ENCODE measurements at places on chromosomes 13 and 19.

GRCh38 chr19:7007859-7008258, 13.4 kb downstream of the MBD3L2B start:
- no peak for DNase-seq

- DNase-seq = no peak
These were observed 1.7 kb downstream of the CYP2A13 start for GRCh38 chr19:41089959-41090358.

GRCh38 chr19:49816590-49816989, 1.5 kb upstream of the MED25 start:
- no peak for DNase-seq

DNA sequence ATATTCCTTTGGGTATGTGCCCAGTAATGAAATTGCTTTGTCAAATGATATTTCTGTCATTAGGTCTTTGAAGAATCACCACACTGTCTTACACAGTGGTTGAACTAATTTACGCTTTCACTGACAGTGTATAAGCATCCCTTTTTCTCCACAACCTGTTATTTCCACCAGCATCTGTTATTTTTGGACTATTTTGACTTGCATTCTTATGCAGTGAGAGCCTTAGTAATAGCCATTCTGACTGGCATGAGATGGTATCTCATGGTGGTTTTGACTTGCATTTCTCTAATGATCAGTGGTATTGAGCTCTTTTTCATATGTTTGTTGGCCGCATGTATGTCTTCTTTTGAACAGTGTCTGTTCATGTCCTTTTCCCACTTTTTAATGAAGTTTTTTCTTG, 92.0 kb upstream of the SPATA13 start:
- no peak for DNase-seq

- no peak for DNase-seq
These were observed 17.5 kb downstream of the KANK2 start for GRCh38 chr19:11179716-11180297.

DNA sequence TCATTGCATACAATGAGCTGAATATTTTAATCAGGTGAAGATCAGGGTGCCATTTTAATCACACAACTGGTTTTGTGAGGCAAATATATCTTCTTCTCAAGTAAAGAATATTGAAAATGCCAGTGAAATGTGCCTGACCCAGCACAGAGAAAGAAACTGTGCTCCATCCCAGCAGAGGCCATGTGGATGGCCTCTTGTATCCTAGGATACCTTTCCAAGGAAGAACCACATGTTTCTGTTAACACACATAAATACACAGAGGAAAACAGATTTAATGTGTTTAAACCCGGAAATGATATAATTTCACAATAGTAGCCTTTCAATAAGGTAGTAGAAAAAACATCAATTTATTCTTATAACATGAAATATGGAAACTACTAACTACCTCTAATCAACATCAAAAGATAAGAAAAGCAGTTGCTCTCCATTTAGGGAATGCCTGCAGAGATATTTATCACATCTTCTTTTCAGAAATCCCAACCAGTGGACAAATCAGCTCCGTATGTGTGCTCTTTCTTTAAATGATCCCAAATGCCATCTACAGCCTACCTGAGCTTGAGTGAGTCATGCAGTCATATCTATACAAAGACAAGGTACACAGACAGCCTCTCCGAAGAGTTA, 157.1 kb downstream of the FGF14 start:
- DNase-seq = no peak

- no peak for DNase-seq
These were observed 9.5 kb downstream of the SHANK1 start for GRCh38 chr19:50710094-50710493.

DNA sequence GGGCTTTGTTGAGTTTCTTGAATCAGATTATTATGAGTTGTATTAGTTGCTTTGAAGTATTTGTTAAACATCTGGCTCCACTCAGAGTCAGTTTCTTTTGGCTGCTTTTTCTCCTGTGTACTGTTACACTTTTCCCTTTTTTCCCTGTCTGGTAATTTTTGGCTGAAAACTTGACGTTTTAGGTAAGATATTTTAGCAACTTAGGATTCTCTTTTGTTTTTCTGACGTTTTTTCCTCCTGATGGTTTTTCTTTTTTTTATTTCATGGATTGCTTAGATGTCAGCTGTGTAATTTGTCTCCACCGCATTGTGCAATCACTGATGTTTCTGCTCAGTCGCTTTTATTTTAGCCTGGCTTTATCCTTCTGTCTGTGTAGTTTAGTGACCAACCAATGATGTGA, 20.7 kb downstream of the RFC3 start:
- no peak for DNase-seq

GRCh38 chr13:97621631-97622030, 187.7 kb downstream of the RAP2A start:
- no peak for DNase-seq

DNA sequence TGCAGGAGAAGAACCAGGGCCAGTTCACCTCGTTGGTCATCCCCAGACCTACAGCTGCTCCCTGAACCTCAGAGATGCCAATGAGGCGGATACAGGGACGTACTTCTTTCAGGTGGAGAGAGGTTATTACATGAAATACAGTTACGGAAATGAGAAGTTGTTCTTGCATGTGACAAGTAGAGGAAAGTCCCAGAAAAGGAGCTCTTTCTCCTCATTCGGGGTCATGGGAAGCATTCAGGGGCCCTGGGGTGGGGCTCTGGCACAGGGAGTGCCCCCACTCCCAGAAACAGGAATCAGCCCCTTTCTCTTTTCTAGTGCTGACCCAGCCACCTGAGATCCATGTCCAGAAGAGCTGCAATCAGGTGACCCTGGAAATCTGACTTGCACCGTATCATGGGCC, 4.5 kb upstream of the SIGLEC9 start:
- no peak for DNase-seq

- DNase-seq = no peak
These were observed 38.4 kb upstream of the RAP2A start for GRCh38 chr13:97395447-97396136.

DNA sequence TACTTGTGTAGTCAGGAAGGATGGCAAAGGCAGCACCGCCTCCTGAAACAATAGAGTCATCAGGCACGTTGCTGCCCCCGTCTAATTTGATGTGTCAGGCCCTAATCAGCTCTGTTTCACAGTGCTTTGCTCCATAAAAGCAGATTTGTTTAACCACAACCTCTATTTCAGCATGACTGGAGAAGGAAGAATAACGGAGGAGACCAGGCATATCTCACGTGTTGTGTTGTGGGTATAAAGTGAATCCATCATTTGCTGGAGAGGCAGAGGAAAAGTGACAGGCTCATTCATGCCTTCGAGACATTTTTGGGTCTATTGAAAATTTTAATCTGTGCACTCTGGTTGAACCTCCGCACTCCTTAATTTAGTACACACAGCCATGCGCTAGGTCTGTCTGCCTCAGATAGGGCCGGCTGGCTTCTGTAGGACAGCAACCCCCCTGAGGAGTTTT, 940.4 kb upstream of the SLC10A2 start:
- no peak for DNase-seq

DNA sequence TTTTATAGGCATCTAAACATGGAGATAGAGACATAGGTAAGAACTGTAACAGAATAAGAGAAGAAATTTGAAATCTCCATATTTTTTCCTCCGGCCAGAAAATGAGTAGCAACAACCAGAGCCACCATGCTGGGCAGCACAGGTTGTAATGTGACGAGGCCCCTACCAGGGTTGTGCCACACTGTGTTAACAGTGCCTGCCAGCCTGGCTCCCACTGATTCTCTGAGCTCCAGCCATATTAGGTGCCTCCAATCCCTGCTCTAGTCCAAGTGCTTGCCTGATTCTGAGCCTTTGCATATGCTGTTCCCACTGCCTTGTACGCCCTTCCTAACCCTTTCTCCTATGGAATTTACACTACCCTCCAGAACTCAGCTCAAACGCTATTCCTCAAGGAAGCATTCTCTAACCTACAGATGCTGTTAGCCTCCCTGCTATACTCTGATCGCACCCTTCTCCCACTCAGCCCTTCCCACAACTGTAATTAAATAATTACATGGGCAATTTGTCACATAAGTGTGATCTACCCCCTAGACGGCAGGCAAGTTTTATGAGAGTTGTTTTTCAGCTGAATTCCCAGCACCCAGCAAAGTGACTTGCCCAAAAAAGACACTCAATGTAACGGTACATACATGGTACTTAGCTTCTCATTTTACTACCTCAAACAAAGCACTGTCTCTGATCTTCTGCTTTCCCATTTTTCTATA, 37.6 kb upstream of the STARD13 start:
- no peak for DNase-seq

DNA sequence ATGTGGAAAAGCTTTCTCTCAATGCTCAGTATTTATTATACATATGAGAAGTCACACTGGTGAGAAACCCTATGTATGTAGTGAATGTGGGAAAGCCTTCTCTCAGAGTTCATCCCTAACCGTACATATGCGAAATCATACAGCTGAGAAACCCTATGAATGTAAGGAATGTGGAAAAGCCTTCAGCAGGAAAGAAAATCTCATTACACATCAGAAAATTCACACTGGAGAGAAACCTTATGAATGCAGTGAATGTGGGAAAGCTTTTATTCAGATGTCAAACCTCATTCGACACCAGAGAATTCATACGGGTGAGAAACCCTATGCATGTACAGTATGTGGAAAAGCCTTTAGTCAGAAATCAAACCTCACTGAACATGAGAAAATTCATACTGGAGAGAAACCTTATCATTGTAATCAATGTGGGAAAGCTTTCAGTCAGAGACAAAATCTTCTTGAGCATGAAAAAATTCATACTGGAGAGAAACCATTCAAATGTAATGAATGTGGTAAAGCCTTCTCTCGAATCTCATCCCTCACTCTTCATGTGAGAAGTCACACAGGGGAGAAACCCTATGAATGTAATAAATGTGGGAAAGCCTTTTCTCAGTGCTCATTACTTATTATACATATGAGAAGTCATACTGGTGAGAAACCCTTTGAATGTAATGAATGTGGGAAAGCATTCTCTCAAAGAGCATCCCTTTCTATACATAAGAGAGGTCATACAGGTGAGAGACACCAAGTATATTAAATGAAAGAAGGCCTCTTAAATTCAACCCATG, 34.4 kb downstream of the ZNF568 start:
- DNase-seq = no peak

GRCh38 chr13:79581870-79582315, 100.9 kb downstream of the NDFIP2 start:
- no peak for DNase-seq

DNA sequence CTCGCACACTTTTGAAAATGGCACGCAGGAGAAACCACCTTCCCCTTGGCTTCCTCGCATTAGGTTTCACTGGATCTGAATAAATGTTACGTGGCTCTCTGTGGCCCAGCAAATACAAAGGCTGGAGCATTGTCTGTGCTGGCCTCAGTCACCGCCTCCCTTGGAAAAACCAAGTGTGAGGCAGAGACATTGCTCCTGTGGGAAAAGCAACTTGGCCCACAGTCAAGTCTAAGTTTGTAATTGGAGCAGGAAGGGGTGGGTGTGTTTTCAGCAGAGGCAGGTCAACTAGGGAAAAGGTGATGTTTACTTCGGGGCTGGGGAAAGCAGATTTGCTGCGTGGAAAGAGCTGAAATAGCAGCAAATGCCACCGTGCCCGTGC, 101.6 kb downstream of the IRS2 start:
- no peak for DNase-seq

GRCh38 chr13:49082653-49083536, 107.2 kb downstream of the FNDC3A start:
- DNase-seq = no peak

DNA sequence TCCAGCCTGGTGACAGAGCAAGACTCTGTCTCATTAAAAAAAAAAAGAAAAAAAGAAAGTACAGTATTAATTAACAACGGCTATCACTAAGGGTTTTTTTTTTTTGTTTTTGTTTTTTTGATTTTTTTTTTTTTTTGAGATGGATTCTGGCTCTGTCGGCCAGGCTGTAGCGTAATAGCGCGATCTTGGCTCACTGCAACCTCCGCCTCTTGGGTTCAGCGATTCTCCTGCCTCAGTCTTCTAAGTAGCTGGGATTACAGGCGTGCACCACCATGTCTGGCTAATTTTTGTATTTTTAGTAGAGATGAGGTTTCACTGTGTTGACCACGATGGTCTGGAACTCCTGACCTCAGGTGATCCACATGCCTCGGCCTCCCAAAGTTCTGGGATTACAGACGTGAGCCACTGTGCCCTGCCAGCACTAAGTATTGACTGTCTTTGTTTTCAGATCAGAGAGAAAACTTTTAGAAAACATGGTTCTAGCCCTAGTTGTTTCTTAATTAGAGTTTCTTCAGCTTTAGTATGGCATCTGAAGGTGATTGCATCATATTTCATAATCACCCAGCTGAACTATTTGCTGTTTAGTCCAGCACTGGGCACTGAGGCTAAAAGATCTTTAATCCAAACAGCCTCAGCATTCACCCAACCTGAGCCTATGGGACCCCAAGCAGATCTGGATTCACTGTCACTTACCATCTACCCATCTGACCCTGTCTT, 2.7 kb upstream of the GATAD2A start:
- no peak for DNase-seq

GRCh38 chr19:15469513-15470297, 5.4 kb upstream of the RASAL3 start:
- DNase-seq = peak; percentile 58

- no peak for DNase-seq
These were observed 1.9 kb downstream of the ADAT3 start for GRCh38 chr19:1906985-1907562.
